ENCODE measurements at places on chromosomes 3 and 15. TPM values are rescaled to one million over a fixed set of nuclear protein-coding genes. Genes with fewer than 3 reads are reported as not detected.

Gene DNAJA4
- 0.86 TPM for total RNA-seq

Gene GPR176
- 8.0 TPM for total RNA-seq

Gene TEX55
- total RNA-seq: not detected

Gene ADAMTSL3
- total RNA-seq: 28.8 TPM

Gene HYKK
- total RNA-seq: 1.6 TPM
